ENCODE measurements at places on chromosomes 5 and 9.
A peak's percentile ranks its signal among the peaks of the same experiment; 100 is the strongest.

GRCh38 chr9:17052626-17053025 lies 82.2 kb upstream of the CNTLN start:
- DNase-seq = no peak

GRCh38 chr9:76490249-76490990 lies 31.4 kb downstream of the GCNT1 start:
- no peak for DNase-seq

DNA sequence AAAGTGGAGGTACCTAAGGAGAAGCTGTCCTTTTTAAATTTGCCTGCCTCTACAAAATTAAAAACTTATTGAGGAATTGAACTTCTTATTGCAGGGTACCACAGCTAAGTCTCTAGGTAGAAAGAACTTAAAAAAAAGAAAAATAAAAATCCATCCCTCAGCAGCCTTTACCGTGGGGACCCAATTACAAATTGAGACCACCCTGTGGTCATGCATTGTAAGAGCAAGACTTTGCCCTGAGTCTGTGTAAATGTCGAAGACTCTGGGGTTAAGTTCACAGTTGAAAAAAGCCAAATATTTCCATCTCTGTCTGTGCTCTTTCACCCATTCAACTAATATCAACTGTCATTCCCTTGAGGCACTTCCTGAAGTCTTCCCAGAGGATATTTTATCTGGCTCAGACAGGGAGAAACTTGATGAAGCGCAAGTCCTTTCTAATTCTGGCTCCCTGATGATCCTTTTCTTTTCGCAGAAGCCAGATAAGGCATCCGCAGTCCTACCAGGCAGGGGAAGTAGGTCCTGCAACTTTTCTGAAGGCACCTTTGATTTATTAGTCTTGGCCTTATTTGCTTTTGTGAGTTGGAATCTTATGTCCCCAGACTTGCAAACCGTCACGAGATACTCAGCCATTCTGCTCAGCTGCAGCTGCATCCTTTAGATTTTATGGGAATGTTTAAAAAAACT lies 323.8 kb upstream of the WWC1 start:
- no peak for DNase-seq

DNA sequence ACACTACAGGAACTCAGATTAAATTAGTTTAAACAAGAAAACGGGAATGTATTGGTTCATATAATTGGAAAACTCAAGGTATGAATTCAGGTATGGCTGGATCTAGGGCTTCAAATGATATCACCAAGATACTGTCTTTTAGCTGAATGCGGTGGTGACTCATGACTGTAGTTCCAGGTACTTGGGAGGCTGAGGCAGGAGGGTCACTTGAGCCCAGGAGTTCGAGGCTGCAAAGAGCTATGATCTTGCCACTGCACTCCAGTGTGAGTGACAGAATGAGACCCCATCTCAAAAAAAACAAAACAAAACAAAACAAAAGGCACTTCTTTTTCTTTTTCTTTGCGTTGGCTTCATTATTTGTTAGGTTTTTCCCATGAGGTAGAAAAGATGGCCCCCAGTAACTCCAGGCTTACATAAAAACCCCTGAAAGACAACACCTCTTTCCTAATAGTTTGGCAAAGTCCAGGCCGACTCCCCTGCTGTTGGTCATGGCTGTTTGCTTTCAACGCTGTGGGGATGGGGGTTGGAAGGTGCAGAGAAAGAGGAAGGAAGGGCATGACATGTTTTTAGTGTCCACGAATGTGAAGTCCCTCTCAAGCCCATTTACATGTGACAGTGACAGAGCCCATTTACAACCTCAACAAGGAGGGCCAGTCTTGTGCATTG lies 39.8 kb upstream of the CRB2 start:
- DNase-seq = no peak

DNA sequence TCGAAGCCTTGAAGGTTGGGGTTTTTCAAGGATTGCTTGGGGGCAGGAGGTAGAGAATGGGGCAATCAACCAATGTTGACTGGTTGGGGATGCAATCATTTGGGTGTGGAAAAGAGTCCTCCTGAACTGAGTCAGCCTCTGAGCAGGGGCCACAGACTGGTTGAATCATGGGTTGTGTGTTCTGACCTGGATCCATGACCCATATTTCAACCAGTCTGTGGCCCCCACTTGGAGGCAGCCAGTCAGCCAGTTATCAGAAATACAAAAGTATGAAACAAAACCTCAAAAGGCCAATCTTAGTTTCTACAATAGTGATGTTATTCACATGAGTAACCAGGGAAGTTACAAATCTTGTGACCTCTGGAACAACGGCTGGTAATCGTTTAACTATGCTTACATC lies 81.4 kb upstream of the RANBP6 start:
- no peak for DNase-seq

- DNase-seq = peak; percentile 28
These were observed 1.0 kb downstream of the CERT1 start for GRCh38 chr5:75510417-75510835.

DNA sequence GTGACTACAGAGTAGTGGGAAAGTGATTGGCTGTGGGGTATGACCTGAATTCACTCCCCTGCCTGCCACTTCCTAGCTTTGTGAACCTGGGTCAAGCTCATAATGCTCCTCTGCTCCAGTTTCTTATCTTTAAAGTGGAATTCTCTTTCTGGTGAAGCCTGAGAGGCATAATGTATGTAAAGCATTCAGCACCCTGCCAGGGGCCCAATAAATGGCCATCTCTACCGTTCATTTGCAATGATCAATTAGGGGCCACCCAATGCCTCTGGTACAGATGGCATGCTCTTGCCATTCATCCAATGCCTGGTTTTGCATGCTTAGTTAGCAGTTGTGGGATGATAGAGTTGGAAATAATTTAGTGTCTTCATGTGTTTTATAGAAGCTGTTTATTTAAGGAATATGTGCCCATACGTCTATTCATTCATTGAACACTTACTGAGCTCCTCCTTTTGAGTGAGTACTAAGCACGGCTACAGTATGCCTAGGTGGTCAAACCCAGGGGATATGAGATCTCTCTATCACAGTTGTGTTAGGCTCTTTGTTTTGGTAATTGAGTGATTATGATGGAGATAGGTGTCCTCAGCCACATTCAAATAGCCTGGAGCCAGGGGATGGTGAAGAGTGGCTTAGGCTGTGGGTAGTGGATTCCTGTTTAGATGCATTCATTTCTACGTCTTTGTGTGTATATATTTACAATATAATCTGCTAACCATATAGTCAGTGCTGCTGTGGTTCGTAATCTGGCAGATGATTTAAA lies 15.3 kb downstream of the ZNF462 start:
- no peak for DNase-seq

DNA sequence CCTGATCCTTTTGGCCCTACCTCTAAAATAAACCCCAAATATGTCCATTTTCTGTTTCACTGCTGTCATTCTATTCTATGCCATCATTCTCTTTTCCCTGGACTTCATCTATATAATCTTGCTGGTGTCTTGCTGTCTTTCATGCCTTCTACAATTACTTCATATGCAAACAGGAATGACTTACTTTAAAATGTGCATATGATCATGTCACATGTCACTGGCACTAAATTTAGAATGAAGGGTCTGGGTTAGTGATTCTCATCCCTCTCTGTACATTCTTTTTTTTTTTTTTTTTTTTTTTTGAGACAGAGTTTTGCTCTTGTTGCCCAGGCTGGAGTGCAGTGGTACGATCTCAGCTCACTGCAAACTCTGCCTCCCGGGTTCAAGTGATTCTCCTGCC lies 22.9 kb downstream of the FAF2 start:
- no peak for DNase-seq

- DNase-seq = no peak
These were observed 81.7 kb downstream of the MUSK start for GRCh38 chr9:110750272-110750671.

- no peak for DNase-seq
These were observed 76.0 kb downstream of the VAV2 start for GRCh38 chr9:133916159-133916541.

DNA sequence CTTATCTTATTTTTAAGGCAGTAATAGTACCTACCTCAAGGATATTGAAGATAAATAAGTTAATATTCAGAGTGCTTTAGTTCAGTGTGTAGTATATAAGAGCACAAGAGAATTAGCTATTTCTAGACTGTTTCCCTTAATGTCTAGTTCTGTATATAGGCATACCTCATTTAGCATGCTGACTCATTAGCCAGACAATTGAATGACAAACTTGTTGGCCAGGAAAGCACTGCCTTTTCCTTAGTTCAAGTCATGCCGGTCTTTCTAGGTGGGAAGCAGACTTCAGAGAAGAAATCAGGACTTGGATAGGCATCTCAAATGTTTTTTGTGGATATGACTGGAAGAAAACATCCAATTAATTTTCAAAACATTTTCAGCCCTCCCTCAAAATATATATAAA lies 3.2 kb upstream of the FBXO4 start:
- DNase-seq = no peak

DNA sequence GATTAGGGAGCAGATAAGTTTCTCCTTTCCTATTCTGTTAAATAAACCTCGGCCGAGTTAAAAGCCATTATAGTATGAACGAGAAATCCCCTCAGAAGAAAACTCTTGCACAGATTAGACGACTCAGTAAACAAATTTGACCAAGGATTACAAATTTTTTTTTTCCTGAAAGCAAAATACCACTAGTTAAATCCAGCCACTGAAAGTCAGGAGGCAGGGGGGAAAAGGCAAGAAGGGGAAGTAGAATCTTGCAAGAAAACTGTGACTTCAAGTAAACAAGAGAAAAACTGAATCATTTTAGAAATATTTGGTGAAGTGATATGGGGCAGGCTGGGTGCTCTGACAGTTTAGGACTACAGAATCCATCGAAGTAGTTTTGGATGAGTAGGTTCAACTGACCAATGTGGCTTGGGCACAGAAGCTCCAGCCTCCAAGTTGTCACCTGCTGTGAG lies 251.0 kb downstream of the DENND1A start:
- no peak for DNase-seq

GRCh38 chr9:19682397-19682796 lies 106.4 kb downstream of the SLC24A2 start:
- DNase-seq = no peak

GRCh38 chr9:116643691-116644090 lies 43.4 kb upstream of the TRIM32 start:
- DNase-seq = no peak

GRCh38 chr5:158837908-158838307 lies 261.8 kb downstream of the EBF1 start:
- no peak for DNase-seq

- DNase-seq = no peak
These were observed 17.3 kb downstream of the MAMDC2 start for GRCh38 chr9:70060883-70061507.

GRCh38 chr5:2991884-2992283 lies 240.4 kb upstream of the IRX2 start:
- DNase-seq = peak; percentile 100

- no peak for DNase-seq
These were observed 9.4 kb upstream of the SMIM23 start for GRCh38 chr5:171776213-171776612.

GRCh38 chr9:10875752-10876151 lies 262.9 kb upstream of the PTPRD start:
- no peak for DNase-seq

DNA sequence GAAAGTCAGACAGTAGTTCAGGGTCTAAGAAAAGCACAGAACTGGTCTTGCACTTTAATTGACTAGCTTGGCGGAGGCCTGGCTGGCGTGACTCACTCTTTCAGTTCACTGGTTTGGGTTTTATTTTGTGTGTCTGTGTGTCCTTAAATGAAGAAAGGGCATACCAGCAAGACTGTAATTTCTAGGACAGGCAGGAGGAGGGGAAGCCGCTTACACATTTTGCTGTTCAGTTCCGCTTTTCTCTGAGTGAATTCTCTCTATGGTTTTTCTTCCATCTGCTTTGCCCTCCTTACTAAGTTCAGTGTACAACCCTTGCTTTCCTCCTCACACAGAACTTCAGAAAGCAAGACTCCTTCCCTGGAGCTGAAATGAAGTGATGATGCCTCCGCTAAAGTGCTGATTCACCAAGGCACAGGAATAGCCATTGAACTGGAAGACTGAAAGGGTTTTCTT lies 150.8 kb downstream of the MEF2C start:
- no peak for DNase-seq

DNA sequence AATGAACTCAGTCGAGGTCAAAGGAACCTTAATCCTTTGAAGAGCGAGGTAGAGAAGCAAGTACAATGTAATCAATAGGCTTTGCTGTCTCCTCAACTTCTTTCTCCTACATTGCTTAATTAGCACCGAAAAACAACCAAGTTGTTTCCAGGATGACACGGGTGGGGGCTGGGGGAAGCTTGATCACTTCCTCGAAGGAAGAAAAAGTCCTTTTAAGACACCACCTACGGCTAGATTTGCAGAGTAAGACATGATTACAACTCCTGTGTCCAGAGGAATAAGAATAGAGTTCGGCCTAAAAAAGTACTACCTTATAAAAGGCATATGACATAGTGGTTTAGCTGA lies 811 bp upstream of the ARRDC3 start:
- DNase-seq = peak; percentile 81

DNA sequence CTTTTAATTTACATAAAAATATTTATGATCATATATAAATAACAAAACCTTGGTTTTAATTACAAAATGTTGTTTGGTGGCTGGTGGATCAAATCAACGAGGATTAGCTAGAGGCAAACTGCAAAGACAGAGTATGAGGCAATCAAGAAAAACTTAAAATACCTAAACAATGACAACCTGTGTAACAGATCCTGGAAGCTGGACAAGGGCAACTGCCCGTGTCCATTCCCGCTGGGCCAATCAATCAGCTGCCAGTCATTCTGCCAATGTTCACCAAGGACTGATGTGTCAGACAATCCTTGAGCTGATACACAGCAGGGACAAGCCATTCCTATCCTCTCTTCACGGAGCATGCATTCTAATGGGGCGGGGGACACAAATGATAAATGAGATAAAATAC lies 3.2 kb upstream of the TENT4A start:
- DNase-seq = no peak

GRCh38 chr5:36367524-36367923 lies 65.8 kb upstream of the RANBP3L start:
- no peak for DNase-seq

GRCh38 chr9:37107701-37108100 lies 12.7 kb upstream of the ZCCHC7 start:
- DNase-seq = no peak

DNA sequence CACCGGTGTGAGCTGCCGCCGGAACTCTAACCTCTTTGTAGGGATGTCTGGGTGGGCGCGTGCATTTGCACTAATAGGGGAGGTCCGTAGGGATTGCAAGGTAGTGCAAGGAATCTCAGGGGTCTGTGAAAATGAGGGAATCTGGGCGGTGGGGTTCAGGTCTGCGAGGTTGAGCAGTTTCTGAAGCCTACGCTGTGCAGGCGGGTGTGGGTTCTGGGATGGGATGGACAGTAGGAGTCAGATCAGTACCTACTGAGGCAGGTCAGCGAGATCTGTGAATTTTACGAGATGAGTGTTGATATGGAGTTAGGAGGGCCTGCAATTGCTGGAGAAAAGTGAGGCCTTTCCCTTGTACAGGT lies 856 bp upstream of the ATOSB start:
- no peak for DNase-seq
